Activated T-helper 1 cell treated with anti-CD3 and anti-CD28 coated beads, Interleukin-12 subunit alpha, Interleukin-12 subunit beta, Interleukin-2, Interleukin-4 antibody, amounts not matched to agents 30 ng/mL and 10 ng/mL and 1 ng/mL, durations not matched to agents 14 hours and 24 hours and 36 hours (primary cell): ENCODE measurements at places on chromosomes 2 and 18. TPM values are rescaled to one million over a fixed set of nuclear protein-coding genes. Genes with fewer than 3 reads are reported as not detected.

- no peak for DNase-seq
Measured at GRCh38 chr2:42523341-42523740, 29.6 kb upstream of the KCNG3 start.

CFC1 gene
- not detected in 2 replicates for total RNA-seq

DNA sequence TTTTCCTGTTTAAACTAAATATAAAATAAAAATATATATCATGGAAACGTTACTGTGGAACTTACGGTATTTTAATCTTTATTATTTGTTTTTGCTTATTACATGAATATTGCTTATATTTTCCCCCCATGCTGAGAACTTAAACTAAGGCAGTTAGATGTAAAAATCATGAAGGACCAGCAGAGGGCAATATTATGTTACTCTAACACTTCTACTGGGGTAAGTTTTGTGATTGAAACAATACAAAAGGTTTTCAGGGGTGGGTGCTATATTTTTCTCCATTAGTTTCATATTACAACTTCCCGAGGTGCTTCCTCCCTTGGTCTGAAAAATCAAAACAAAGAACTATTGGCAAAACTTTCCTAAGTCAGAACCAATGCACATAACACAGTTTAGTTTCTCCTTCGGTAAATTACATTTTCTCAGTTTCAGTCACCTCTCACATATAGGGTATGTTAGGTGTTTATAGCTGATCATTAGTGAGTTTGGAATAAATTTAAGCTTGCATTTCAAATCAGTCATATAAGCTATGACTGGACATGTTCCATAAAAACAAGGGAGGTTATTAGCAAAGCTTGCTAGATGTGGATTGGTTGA lies 54.8 kb downstream of the ZNF407 start:
- no peak for DNase-seq

ERFE gene
- total RNA-seq, result 0.20 TPM in 1 of 2 replicates, not detected in the other

DNA sequence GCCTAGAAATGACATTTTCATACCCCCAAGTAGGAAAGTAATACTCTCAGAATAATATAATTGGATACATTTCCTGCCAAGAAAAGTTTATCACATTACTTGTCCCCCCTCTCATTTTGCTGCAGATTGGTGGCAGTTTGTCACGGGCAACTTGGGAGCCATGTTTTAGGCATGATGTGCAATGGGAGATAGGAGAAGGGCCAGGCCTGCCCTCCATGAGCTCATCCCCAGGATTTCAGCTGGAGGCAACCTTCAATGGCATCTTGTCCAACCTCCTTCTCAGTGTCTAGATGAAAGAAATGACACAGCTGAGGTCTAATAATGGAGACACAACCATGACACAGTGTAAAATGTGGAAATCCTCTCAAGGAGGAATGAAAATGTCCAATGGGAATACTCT lies 11.4 kb upstream of the RAB31 start:
- no peak for DNase-seq

- no peak for DNase-seq
Measured at GRCh38 chr2:124026503-124026902, 1.4 kb downstream of the CNTNAP5 start.

LRATD1 gene
- not detected in 2 replicates for total RNA-seq

GRCh38 chr2:146989741-146990140 lies 855.1 kb upstream of the ACVR2A start:
- DNase-seq, result no peak

- no peak for DNase-seq
Measured at GRCh38 chr2:66323406-66323805, 111.5 kb upstream of the MEIS1 start.

GRCh38 chr18:68448736-68449135 lies 266.2 kb downstream of the TMX3 start:
- no peak for DNase-seq

GRCh38 chr2:26640331-26640745 lies 828 bp downstream of the CIB4 start:
- no peak for DNase-seq

DSG2 gene
- total RNA-seq, result 0.18 and 0.42 TPM in 2 replicates

DNA sequence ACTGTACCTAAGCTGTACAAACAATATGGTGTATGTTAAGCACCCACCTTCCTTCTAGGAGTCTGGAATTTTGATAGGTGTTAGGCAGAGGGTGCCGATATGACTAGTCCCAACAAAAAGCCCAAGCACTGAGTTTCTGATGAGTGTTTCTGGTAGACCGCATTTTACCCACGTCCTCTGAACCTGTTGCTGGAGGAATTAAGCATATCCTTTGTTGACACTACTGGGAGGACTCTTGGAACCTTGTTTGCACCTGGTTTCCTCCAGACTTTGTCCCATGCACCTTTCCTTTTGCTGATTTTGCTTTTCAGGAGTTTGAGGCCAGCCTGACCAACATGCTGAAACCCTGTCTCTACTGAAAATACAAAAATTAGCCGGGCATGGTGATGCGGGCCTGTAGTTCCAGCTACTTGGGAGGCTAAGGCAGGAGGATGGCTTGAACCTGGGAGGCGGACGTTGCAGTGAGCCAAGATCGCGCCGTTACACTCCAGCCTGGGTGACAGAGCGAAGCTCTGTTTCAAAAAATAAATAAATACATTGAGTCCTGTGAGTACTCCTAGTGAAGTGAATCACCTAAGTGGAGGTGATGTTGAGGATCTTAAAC lies 11.4 kb upstream of the SPAST start:
- no peak for DNase-seq

GRCh38 chr2:185689906-185690539 lies 48.6 kb upstream of the FSIP2 start:
- DNase-seq, result no peak

DNA sequence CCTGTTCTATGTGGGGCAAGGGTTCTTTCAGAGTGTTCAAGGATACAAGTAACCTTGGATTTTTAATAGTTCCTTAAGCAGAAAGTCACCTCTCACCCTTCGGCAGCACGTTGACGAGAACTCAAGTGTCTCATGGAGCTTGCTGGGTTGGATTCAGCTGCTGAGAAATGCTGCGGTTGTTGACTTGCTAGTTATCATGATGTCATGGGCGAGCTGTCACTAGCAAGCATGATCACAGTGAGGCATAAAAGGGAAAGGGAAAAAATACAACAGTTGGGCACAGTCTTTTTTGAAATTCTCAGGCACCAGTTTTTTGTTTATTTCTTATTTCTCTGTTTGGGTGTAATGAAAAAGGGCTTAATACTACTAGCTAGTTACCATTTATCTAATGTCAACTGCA lies 53.2 kb downstream of the ADCYAP1 start:
- DNase-seq, result no peak

DNA sequence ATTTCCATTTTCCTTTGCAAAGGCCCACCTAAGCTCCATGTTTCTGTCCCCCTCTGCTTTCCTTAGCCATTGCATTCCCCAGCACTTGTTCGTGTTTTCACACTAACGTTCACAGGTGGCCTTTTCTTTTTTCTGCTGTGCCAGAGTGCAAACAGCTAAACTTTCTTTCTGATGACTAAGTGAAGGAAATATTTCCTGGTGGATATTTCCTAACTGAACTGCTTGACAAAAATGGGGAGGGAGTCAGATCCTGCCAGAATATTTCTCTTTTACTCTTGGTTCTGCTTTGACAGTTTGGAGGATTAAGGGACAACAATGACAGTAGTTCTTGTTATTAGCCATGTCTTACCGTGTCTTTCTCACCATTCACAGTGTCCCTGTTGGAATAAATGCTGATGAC lies 344.0 kb downstream of the ARHGAP15 start:
- DNase-seq, result no peak

DNA sequence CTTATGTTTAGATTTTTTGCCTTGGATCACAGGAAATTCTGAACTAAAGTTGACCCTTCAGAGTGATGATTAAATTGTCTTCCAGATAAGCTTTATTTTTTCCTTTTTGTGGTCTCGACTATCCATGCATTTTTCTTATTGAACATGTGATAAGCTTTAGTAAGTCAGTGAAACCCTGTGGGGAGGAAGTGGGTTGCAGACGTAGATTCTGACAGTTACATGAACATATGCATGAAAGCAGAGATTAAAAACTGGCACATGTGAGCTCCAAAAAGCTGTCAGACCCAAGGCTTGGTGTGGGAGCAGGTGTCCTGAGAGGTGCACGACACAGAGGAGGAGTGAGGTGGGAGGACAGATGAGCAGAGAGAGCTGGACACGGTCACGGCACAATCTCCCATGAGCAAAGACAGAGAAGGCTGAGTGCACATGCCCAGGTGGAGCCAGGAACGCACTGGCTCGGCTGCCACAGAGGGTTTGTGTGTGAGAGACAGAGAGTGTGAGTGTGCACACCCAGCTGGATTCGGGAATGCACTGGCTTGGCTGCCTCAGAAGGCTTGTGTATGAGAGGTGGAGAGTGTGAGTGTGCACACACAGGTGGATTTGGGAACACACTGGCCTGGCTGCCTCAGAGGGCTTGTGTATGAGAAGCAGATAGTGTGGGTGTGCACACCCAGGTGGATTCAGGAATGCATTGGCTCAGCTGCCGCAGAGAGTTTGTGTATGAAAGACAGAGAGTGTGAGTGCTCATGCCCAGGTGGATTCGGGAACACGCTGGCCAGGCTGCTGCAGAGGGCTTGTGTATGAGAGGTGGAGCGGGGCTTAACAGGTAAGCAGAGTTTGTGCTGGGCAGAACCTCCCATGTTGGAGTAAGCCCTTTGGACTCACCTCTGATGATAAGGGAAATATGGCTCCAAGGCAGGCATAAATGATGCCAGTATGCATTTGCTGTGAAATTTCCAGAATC lies 849.1 kb upstream of the SALL3 start:
- DNase-seq, result no peak

RBKS gene
- 0.76 and 0.83 TPM in 2 replicates for total RNA-seq

ECEL1 gene
- total RNA-seq, result 0.12 TPM in 1 of 2 replicates, not detected in the other

UPP2 gene
- total RNA-seq, result not detected in 2 replicates

DNA sequence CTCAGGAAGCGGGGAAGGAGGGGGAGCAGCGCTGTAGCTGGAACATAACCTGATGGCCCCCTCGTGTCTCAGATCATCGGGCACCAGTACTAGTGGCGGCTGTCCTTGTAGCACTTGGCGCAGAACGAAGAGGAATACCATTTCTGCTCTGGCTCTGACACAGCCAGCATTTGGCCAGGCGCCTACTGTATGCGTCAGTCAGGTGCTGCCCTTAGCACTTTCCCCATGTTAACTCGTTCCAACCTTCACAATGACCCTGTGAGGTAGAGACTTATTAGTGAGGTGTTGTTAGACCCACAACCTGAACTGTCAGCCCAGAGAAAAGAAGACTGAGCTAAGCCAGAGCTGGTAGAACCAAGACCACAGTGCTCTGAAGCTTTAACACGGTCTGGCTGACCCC lies 47.7 kb upstream of the EML6 start:
- DNase-seq, result no peak

TMEM127 gene
- 29.7 and 30.1 TPM in 2 replicates for total RNA-seq

DNA sequence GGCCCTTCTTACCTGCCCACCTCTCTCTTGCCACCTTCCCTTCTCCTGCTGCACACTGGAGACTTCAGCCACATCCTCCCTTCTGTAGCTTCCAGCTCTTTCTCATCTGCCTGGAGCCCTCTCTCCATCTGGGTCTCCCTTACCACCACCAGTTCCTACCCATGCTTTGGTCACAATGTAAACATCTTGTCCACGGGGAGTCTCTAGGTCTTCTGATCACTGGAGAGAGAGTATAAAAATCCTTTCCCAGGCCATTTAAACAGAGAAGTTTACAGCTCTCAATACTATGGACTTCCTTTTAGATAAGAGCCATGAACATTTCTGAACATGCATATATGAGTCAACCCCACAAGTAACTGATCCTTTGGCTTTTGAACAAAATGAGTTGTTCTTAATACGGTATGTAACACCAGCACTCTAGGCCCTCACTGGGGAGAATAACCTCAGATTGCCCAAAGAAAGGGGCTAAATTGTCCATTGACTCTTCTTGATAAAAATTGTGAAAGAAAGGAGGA lies 5.8 kb downstream of the ARHGAP25 start:
- no peak for DNase-seq

KCNG3 gene
- 0.10 and 0.12 TPM in 2 replicates for total RNA-seq

GRCh38 chr2:215218587-215219577 lies 80.5 kb upstream of the ABCA12 start:
- DNase-seq, result no peak

GRCh38 chr2:219684721-219685689 lies 57.6 kb downstream of the SLC4A3 start:
- no peak for DNase-seq

FAM110C gene
- 0.78 and 1.2 TPM in 2 replicates for total RNA-seq

- DNase-seq, result no peak
Measured at GRCh38 chr2:176733698-176734430, 464.6 kb downstream of the MTX2 start.

DNA sequence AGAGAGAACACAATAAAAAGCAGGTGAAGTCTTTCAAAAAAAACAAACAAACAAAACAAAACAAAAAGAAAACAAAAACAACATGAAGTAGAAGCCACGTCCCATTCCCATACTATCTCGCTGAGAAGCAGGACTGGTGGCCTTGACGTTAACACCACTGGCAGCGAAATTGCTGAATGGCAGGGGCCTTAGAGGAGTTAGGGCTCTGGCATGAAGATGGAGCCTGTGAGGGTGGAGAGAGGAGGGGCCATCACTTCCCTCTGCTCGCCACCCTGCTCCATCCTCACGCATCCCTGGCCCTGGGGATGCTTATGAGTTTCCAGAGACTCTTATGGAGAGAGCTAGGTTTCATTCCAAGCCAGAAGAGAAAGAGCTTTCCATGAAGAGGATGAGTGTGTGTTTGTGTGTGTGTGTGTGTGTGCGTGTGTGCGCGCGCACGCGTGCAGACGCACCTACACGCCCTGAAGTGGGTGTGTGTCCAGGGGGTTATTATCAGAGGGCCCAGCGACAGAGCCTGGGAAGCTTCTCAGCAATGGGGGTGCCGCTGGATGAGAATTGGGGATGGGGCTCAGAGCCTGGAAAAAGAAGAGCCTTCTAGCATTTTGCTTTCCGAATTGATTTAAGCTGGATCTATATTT lies 20.4 kb upstream of the IMPA2 start:
- no peak for DNase-seq

GRCh38 chr2:157325786-157326185 lies at the start of gene ERMN:
Gene ERMN, minus strand, starts transcription at chr2:157325824. Its CDS starts 182 bp downstream, at chr2:157325642.
- no peak for DNase-seq

DNA sequence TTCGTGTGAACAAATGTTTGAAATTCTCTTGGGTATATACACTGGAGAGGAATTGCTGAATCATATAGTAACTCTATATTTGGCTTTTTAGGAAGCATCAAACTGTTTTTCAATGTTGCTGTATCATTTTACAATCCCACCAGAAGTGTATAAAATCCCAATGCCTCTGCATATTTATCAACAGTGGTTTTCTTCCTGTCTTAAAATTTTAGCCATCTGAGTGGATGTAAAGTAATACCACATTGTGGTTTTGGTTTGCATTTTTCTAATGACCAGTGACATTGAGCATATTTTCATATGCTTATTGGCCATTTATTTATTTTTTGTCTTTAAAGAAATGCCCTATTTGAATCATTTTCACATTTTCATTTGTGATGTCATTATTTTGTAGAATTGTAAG lies 22.8 kb upstream of the LRP1B start:
- no peak for DNase-seq

GRCh38 chr2:175854129-175854528 lies 147.9 kb downstream of the LNPK start:
- DNase-seq, result no peak

GRCh38 chr18:32507093-32507492 lies 36.4 kb upstream of the GAREM1 start:
- DNase-seq, result no peak

GRCh38 chr2:200453853-200454534 lies 55.9 kb downstream of the KCTD18 start:
- no peak for DNase-seq

SERPINB3 gene
- not detected in 2 replicates for total RNA-seq
